GM19239 (cell line): ENCODE measurements at places on chromosomes 12 and 14.
A peak's percentile ranks its signal among the peaks of the same experiment; 100 is the strongest.

DNA sequence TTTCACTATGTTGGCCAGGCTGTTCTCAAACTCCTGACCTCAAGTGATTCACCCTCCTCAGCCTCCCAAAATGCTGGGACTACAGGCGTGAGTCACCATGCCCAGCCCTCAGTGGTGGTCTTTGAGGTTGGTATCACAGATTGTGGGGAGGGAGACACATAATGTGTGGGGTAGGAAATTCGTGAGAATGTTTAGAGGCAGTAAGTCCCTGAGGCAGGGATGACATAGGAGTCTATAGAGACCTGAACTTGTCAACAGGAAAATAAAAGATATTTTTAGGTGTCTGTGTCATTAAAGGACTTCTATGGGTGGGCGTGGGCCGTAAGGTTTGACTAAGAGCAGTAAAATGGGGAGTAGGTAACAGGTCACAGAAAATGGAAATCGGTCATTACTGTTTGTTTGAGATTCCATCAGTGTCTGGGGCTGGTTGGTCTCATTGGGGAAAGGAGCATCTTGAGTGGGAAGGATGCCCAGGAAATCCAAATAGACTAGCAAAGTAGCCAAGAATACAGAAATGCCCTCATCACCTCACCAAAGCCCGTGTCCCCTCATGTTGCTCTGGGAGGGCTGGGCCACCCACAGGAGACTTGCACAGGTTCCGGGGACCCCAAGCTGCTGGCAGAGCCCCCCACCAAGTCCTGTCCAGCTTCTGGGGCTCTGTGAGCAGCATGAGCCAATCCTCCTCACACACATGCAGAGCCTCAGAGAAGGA lies 63.6 kb upstream of the BCL2L14 start:
- DNase-seq = no peak

DNA sequence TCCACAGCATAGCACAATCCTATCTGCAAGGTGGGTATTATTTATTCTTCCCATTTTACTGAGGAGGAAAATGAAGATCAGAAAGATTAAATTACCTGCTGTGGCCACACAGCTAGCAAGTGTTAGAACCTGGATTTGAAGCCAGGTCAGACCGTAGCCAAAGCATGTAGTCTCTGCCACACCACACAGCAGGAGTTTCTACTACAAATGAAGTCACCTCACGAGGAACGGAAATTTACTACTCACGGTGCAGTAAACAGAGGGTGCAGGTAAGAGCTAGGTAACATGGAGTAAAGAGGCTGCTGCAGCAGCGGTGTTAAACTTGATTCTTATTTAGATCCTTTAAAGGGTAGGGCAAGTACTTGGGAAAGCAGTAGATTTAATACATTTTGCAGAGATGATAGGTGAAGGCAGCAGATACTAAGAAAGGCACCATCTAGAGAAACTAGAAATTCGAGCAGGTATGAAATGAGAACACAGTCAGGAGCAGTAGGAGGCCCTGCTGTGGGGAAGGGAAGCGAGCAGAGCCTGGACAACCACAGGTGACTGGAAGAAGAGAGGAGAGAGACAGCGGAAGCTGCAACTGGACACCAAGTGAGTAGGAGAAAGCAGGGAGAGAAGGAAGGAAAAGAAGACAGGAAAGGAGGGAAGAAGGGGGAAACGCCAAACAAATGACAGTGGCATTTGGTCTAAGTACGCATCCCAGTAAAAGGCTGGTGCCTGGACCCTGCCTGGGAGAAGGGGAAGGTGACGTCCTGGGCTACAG lies 21.5 kb downstream of the SPTB start:
- no peak for DNase-seq

DNA sequence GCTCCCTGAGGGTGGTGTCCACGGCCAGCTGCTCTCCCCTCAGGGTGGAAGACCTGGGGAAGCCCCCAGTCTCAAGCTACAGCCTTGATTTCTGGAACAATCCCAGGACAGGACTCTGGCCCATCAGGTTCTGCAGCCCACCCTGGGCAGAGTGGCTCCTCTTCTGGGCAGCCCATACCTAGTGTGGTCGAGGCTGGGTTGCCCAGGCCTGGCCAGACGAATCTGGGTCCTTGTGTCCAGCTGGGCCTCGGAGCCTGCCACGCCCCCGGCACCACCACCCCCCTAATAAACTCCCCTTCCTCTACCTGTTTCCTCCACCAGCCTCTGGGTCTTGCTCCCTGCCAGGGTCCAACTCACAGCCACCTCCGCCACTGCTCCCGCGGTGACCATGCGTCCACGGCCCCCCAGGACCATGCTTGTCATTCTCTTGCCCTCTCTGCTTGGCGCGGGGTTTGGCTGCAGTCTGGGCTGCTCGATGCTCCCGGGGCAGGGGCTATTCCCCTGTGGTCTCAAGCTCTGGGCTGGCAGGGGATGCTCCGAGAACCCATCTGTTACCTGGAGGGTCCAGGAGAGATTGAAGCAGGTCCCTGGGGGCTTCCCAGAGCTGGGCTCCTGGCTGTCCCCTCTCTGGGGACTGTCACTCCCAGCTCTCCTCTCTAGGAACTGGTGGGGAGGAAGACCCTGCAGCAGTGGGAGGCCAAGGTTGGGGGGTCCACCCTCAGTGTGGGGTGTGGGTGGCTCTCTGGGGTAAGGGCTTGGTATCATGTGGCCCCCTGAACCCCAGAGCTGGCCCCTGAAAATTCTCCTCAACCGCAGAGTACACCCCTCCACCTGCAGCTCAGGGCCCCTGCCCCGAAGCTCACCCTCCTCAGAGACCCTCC lies 8.7 kb upstream of the GPR132 start:
- no peak for DNase-seq

GRCh38 chr14:68784978-68785533 lies 7.8 kb downstream of the ZFP36L1 start:
- no peak for DNase-seq

DNA sequence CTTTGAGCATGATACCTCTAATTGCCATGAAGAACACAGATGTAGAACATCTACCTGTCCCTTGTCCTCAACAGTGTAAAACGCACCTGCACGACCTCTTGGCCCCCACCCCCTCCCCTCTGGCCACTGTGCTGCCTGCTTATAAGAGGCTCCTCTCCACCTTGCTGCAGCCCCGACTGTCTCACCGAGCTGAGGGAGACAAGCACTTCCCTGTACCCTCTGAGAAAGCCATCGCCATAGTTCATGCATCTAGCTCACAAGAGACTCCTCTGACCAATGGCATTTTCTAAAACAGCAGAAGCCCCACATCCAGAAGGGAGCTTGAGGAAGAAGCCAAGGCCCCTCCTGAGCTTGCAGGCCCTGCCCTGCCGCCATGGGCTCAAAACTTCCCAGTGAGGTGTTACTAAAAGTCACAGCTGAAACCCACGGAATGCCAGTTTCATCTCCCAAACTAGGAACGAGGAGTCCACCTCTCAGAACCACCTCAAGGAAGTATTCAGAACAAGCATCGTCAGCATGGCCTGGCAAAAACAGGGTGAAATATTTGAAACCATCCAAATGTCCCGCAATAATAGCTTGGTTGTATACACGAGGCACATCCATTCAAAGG lies 21.5 kb upstream of the ANO2 start:
- DNase-seq = no peak

DNA sequence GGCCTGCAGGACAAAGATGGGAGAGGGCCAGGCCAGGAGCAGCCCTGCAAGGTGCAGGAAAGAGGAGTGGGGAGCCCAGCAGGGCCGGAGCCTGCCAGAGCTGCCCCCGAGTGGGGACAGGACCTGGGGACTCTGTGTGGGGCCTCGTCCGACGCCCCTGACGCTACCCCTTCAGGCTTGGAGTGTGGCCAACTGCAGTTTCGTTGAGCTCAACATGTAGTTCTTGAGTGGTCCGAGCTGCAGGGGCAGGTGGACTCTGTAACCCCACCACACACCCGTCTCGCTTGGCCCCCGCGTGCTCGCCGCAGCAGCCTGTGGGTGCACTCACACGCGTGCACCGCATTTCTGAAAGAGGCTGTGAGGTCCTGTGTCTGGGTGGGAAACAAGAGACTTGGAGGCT lies 2.0 kb downstream of the ASPG start:
- DNase-seq = no peak

DNA sequence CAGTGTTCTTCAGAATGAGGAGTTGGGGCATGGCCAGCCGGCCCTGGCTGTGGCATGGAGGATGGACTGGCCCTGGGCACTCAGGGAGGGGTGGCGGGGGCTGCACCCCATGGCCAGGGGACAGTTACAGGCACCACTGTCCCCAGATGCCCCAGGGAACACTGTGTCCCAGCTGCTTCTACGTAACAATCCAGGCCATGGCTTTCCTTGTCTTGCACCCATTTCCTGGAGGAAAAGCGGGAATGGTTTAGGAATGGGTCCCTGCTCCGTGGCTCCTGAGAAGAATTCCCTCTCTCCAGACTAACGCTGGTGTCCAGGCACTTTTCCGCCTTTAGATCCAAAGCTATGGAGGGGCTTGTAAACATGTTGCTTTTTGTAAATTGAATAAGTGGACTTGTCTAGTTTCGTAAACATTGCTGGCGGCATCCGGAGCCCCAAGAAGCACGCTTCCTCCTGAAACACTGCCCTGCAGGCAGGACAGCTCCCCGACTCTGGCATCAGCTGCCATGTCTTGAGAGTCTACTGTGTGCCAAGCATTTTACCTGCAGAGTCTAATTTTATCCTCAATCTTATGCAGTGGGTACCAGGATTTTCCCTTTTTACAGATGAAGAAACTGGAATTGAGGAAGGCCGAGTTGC lies 238.3 kb downstream of the SLC41A2 start:
- no peak for DNase-seq

- DNase-seq = peak; percentile 65
Observed at GRCh38 chr14:65156568-65157366, 54.5 kb upstream of the MAX start.

- DNase-seq = no peak
Observed at GRCh38 chr12:110916295-110916875, 4.0 kb downstream of the MYL2 start.

GRCh38 chr12:49422114-49422513 lies 54.9 kb downstream of the SPATS2 start:
- no peak for DNase-seq

GRCh38 chr12:109711596-109712461 lies 1.8 kb upstream of the FAM222A start:
- DNase-seq = no peak

- no peak for DNase-seq
Observed at GRCh38 chr14:72942934-72943333, 16.7 kb downstream of the DCAF4 start.

- no peak for DNase-seq
Observed at GRCh38 chr12:103783744-103784664, 57.0 kb downstream of the NT5DC3 start.
